Renal cortical epithelial cell (primary cell): ENCODE measurements at places on chromosomes 11 and 22.

DNA sequence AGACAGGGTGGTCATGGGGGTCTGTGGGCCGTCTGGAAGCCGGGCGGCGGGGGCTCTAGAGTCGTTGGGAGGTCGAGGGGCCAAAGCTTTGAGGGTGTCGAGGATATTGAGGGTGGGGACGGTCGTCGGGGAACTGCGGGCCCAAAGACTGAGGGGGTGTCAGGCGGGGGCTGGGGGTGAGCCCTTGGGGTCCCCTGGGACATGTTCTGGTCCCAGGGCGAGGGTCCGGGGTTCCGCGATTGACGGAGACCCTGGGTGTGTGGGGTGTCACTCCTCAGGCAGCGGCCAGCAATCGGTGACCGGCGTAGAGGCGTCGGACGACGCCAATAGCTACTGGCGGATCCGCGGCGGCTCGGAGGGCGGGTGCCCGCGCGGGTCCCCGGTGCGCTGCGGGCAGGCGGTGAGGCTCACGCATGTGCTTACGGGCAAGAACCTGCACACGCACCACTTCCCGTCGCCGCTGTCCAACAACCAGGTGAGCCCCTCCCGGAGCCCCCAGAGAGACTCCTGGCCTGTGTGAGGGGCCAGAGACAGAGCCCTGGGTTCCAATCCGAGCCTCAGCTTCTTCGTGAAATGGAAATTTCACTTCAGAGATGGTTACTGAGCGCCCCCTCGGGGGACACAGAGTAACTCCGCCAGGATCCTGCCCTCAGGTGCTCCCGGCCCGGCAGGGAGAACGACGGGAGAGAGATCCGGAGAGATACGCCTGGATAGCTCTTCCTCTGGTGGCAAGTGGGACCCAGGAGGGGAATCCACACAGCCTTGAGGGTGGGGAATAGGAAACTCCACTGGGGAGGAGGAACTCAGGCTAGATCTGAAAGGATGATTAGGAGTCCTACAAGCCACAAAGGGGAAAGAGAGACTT is 714 bp downstream of the SDF2L1 start:
- DNase-seq: peak; percentile 47

DNA sequence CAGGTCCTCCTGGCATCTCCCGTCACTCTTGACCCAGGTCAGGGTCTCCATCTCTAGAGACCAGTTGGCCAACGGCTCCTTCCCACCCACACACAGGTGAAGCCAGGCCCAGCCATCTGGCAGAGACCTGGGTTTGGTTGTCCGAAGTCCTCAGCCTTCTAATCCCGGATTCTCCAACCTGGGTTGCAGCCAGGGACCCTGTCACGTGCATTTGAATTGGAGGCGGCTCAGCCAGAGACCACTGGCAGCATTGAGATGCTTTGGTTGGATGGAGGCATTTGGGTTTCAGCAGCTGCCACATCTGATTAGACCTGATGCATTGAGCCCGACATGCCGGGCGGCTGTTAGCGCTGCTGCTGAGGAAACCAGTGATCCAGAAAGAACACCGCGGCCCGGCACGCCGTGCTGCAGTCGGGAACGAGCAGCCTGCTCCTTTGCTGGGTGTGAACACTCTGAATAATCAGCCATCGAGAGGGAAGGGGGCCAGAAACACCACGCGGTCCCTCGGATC is 163.2 kb downstream of the BRD1 start:
- DNase-seq: no peak

- DNase-seq: peak; percentile 4
Observed at GRCh38 chr11:68950270-68950669, 30.5 kb downstream of the MRGPRD start.

DNA sequence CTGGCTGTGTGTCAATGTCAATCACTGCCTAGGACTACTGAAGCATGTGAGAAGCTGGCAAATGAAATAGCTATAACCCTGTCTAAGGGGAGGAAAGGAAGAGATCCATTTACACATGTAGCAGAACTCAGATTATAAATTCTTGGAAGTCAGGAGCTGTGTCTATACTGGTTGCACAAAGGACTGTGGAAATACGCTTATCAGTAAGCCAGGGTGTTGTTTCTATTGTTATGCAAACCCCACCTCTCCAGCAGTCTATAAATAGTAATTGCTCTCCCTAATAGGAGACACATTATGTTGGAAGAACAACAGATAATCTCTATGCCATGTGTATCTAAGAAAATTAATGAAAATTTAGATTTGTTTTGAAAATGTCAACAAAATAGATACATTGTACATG is 693.4 kb upstream of the CCDC90B start:
- DNase-seq: no peak

- DNase-seq: peak; percentile 43
Observed at GRCh38 chr22:20243537-20244249, 24.4 kb downstream of the RTN4R start.

- DNase-seq: no peak
Observed at GRCh38 chr11:80412604-80413003, 971.8 kb upstream of the TENM4 start.

- peak; percentile 50 for DNase-seq
Observed at GRCh38 chr11:116893906-116894305, 56.5 kb upstream of the APOA1 start.

DNA sequence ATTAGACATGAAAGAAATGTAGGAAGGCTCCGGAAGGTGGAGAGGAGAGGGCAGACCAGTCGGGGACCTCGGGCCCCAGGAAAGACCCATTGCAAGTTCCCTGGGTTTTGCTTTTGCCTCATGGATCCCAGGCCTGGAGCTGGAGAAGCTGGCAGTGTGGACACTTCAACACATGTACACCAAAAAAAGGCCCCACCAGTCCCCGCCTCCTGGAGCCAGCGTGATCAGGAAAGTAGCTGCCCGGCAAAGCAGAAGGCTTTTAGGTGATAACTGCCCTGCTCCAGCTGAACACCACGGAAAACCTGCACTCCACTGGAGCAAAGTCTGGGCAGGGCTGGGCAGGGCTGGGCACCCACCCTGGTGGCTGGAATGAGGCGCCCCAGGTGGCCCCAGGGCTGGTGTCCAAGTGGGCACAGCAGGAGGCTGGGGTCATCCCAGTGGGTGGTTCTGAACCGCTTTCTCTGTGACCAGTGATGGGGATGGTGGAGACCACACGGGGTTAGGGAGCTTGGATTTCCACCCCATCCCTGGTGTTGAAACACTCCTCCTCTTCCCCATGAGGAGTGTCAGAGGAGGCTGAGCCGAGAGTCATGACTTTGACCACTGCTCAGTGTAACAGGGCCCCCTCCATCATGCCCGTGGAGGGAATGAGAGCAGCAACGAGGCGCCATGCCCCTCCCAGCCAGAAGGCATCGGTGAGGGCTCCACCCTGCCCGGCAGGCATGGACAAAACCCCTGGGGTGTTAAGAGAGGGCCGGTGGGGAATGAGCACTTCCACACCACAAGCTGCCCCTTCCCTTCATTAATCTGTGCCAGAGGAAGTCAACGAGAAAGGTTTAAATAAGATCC is 16.9 kb upstream of the MUC5AC start:
- DNase-seq: no peak

GRCh38 chr22:21866833-21867527 is 465 bp downstream of the MAPK1 start:
- no peak for DNase-seq

DNA sequence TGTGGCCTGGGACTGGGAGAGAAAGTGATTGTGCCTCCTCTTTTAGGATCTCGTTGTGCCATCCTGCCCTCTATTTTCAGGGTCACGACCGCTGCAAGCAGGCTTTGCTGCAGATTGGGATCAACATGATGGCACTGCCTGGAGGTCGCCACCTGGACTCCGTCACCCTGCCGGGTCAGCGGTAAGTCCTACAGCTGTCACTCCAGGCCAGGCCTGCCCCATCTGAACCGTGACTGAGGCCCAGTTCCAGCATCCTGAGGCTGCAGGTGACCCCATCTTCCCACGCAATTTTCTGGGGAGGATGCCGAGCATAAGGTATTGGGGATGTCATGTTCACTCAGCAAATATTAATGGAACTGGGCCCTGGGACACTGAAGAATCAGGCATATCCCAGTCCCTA is 34.3 kb downstream of the INSC start:
- DNase-seq: no peak

- DNase-seq: peak; percentile 56
Observed at GRCh38 chr11:106468086-106468485, 390.6 kb downstream of the AASDHPPT start.

DNA sequence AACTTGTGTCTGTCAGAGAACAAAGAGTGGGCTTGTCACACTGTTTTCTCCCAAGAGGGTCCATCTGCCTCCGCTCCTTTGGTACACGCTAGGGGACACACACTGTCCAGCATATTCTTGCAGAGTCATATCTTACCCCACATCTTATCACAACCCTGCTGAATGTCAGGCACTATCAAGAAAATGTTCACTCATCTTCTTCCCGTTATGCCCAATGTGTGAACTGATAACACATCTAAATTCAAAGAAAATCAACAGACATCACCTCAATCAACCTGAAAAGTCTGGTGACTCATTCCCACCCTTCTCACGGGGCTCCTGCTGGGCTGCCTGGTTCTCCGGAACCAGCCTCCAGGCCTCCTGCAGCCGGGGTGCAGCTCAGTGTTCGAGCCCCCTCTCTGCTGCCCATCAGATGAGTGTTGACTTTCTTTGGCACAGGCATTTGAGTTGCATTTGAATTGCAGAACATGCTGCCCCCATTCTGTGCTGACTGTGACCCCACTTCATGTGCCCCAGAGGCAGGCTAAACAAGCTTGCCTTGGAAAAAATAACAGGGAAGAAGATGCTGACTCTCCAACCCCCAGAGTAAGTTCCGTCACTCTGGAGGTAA is 19.4 kb downstream of the GRAP2 start:
- DNase-seq: no peak

DNA sequence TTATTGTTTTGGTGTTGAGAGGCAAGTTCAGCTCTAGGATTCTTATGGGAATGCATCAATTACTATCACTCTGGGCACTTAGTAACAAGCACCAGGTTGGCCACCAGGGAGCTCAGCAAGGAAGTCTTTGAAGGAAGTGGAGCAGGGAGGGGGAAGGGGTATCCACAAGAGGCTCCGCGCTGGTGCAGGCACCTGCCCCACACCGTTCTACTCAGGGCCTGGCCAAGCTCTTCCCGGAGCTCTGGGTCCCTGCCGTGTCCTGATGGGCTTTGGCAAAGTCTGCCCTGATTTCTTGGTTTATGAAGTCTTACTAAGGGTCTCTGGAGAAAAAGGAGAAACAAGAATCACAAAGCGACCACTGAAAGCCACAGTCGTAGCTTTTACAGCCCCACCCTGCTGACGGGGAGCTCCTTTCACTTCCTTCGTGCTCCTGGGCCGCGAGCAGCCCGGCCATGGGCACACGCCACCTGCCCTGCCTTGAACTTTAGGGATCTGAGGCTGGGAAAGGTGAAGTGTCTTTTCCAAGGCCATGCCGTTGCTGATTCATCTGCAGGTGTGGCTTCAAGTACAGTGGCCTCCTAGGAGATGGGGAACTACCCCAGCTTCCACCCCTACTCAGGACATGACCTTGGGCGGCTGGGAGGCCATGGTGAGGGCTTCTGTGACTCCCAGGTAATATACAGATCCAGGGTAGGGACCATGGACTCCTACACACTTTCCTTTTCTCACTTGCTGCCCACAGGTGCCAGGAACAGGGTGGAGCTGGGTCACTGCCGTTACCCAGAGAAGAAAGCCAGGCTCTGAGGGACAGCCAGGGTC is 15.9 kb upstream of the LRRC32 start:
- DNase-seq: no peak

- DNase-seq: peak; percentile 94
Observed at GRCh38 chr11:17403980-17404759, 15.7 kb upstream of the KCNJ11 start.

GRCh38 chr22:42895087-42895486 is 38.0 kb upstream of the ARFGAP3 start:
- no peak for DNase-seq

DNA sequence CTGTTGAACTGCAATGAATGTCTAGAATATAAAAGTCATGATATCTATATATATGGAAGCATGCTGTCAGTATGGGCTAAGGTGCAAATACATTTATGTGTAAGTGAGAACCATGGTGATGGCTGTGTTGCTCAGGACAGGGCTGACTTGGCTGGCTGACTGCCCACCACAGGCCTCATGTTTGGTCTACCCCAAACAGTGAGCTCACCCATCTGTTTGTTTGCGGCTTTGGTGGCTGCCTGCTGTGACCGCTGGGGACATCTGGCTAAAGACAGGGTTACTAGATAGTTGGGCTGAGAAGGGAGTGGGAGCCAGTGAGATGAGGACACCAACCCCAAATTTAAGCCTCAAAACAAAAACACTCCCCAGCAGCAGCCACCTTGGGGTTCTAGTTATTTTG is 6.3 kb downstream of the CD44 start:
- no peak for DNase-seq

- peak; percentile 86 for DNase-seq
Observed at GRCh38 chr11:94623120-94623735, 56.1 kb downstream of the PIWIL4 start.

DNA sequence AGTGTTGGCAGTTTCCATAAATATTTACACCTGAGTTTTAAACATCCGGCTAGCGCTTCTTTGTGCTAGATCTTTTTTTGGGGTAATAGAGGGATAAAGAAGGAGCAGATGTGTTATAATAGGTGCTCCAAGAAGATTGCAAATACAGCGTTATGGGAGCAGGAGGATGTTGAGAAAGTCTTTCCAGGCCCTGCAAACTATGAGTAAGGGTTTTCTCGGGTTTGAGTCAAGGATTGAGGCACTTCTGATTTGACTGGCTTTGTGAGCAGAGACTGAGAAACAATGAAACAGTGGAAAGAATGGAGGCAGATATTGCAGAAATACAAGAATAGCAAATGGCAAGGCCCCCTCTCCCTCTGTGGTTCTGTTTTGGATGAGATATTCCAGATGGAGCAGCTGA is 155.0 kb upstream of the TIMP3 start:
- no peak for DNase-seq

- DNase-seq: no peak
Observed at GRCh38 chr11:125025968-125026367, 37.1 kb upstream of the SLC37A2 start.

DNA sequence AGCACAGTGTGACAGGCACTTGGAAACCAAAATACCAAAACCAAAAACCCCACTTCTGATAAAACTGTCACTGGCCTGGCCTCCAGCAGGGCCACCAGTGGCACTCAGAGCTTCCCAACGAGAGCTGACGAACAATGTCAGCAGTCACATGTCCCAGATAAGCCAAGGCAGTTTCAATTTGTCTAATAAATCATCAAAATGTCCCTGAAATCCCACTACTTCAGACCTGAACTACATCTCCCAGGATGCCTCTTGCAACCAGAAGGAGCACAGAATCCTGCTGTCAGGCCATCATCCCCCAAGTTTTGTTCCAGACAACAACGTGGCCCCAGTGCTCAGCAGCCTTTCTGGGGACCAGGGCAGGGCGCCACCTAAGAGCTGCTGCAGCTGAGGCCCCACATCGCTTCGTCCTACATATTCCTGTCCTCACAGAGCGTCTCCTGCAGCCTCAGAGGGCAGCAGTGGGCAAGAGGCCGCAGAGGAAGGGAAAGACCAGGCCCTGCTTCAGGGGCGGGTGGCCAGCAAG is 25.1 kb downstream of the LRFN4 start:
- no peak for DNase-seq

DNA sequence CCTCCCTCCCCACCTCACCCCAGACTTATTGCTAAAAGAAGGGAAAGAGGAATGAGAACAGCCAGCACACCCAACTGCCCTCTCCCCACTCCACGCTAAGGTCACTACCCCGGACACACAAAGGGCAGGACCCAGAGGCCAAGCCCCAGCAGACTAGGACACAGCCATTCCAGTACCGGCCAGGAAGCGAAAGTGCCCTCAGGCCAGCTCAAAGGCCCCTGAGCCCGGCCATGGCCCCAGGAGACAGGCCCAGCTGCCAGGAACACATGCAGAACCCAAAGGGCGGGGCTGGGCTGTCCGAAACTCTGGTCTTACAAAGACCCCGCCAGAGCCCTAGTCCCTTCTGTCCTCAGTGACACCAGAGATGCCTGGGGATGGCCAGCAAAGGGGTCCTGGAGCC is 5.5 kb downstream of the RCOR2 start:
- no peak for DNase-seq
